ENCODE measurements at places on chromosomes 3 and 15. TPM values are rescaled to one million over a fixed set of nuclear protein-coding genes. Genes with fewer than 3 reads are reported as not detected.

- peak; percentile 14 for DNase-seq
Measured at GRCh38 chr3:133209871-133210550, 171.8 kb downstream of the TMEM108 start.

GRCh38 chr3:68306571-68306970 is 625.8 kb downstream of the TAFA4 start:
- no peak for DNase-seq

GRCh38 chr15:38226608-38227266 is 25.9 kb upstream of the SPRED1 start:
- DNase-seq, result peak; percentile 82

- DNase-seq, result no peak
Measured at GRCh38 chr3:25291481-25291905, 136.6 kb upstream of the RARB start.

DNA sequence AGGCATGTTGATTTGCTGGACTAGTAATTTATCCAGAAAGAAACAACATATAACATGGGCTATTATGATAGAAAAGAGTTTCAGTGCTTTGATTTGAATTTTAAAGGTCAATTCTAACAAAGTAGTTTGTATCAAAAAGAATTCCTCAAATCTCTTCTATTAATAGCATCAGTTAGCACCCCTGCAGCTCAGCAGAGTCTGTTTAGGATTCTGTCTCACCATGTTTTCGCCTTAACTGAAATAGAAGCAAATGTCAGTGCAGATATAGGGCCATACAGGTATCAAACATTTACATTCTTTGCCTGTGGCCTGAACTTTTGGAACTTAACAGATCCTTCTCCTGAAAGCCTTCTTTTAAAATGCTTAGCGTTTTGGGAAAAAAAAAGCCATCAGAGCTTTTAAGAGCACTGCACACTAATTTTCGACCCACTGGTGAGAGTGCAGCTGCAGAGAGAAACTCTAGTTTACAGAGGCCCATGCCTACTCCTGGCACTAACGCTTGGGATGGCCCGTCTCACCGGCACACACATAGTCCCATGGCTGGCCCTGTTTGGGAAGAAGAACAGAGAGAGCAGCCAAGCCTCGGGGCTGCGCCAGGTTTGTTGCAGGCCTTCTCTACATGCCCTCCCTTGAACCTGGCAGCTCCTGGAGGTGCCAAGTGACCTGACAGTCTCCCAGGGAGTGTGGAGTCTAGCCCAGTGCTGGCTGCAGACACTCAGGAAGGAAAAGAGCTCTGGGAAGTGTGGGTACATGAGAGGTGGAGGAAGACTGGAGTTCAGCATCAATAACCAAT is 9.9 kb upstream of the PAQR9 start:
- no peak for DNase-seq

GRCh38 chr15:66702787-66703539 is 927 bp downstream of the SMAD6 start:
- no peak for DNase-seq

The C3orf20 gene
- total RNA-seq, result not detected

All from fibroblast of the aortic adventitia (primary cell).